HCT116 (cell line): ENCODE measurements at places on chromosomes 12 and 14. TPM values are rescaled to one million over a fixed set of nuclear protein-coding genes. Genes with fewer than 3 reads are reported as not detected.

DNA sequence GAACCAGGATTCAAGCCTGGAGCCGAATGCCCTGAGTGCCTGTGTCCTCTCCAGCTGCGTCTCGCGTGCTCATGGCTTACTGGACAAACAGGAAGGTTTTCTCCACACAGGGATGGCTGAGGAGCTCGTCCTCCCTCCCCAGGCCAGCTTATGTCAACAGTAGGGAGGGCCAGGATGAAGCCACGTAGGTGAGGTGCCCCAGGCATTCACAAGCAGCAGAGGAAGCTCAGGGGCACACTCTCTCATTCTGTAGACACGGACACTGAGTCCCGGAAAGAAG, 49.3 kb downstream of the TRPV4 start:
- DNase-seq = no peak

GRCh38 chr14:64681796-64682710, 22.2 kb upstream of the PLEKHG3 start:
- DNase-seq = no peak

The WNT5B gene
- 0.52 TPM for total RNA-seq

DNA sequence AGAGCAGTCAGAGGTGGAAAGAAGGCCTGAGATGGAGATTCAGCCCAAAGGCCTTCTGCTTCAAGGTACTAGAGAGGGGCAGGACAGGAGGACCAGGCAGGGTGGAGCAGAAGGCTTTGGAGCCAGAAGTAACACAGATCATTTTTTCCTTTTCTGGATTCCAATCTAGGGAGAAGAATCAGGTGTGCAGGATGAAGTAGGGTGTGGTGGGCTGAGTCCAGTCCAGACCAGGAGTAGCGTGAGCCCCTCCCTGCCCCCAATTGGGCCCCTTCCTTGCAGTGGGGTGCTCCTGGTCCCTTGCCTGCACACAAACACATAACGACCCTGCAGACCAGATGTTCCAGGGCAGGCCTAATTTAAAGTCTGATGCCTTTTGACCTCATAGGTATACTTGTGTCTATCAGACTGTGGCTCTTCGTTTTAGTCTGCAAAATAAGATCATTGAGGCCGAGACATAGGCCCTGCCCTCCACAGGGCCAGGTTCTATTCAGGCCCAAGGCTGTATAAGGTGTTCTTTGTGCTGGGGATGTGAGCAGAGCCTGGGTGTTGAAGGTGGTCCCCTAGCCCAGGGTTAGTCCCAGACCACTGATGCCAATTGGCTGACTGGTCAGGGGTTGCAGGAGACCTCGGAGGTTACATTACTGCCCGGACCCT, 1.0 kb upstream of the NYNRIN start:
- DNase-seq = no peak

DNA sequence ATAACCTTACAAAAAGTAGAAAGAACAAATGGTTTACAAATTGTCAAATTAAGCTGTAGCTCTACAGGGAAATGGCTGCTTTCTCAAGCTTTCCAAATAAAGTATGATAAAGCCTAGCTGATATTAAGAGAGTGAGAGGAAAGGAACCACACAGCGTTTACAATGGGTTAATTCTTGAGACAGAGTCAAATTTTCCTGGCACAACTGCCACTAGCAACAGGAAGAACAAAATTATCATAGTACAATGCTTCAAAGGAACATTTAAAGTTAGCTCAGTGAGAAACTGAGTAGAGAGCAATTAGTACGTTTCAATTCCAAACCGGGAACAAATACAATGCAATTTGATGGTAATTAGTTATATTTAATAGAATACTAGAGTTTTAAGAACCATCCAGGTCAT, 116.0 kb downstream of the PPP1R12A start:
- DNase-seq = no peak

- no peak for DNase-seq
These were observed 31.9 kb upstream of the FZD10 start for GRCh38 chr12:130130346-130130745.

DNA sequence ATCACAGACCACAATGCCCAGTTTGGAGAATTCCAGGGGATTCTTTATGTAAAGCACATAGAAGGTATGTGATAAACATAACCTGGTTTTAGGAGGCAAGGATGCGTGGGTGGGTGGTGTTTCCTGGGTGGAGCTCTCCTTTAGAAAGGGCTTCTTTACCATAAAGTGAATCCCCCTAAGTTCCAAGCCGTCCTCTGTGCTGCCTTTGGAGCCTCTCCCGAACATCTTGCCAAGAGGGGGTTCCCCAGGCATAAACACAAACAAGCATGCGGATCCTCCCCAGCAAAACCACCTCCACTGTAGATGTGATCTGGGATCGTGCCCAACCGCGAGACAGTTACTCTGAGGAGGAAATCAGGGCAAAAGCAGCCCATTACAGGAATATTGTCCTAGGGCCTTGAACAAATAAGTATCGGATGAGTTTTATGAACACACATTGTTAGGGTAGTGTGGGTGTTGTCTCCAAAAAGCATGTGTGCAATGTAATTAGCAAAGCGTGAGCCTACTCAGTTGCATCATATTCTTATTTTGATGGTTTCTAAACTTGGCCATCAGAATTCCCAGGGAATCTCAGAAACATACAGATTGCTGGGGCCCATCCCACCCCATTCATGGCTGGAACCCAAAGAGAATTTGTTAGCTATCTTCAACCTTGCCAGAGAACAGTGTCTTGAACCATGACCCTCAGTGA, 48.8 kb upstream of the CORO1C start:
- no peak for DNase-seq

- no peak for DNase-seq
These were observed 112.3 kb upstream of the C14orf180 start for GRCh38 chr14:104467236-104467635.

The CCDC196 gene
- total RNA-seq = not detected

DNA sequence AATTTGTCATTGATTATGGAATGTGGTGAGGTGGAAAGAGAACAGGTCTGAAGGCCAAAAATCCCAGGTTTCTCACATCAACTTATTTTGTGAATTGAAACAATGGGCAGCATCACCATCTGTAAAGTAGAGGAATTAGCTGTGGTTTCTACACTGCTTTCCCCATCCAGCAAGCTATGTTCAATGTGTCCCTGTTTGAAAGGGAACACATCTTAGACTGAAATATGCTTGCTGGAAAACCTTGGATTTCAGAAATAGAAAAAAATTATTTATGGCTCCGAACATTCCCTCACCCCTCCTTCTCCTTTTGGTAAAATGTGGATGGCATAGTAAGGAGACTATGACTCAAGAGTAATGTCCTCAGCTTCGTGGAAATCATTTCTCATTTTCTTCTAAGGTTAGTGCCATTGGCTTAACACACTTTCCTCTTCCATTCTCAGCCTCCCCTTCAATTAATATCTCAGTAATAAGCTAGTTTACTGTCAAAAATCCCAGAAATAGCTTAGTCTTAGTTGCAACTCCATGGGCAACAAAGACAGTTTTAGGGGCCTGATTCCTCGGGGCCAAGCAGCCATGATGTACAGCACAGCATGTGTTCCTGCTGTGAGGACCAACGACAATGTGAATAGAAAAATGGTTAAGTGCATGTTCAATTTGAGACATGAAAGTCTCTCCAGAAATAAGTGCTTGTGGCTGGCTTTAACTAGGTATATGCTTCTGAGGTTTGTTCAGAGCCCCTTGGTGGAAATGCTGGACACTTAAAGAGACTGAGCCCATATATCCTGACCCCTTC, 205.8 kb upstream of the SLC38A2 start:
- no peak for DNase-seq

The NEMP1 gene
- total RNA-seq = 35.2 TPM

DNA sequence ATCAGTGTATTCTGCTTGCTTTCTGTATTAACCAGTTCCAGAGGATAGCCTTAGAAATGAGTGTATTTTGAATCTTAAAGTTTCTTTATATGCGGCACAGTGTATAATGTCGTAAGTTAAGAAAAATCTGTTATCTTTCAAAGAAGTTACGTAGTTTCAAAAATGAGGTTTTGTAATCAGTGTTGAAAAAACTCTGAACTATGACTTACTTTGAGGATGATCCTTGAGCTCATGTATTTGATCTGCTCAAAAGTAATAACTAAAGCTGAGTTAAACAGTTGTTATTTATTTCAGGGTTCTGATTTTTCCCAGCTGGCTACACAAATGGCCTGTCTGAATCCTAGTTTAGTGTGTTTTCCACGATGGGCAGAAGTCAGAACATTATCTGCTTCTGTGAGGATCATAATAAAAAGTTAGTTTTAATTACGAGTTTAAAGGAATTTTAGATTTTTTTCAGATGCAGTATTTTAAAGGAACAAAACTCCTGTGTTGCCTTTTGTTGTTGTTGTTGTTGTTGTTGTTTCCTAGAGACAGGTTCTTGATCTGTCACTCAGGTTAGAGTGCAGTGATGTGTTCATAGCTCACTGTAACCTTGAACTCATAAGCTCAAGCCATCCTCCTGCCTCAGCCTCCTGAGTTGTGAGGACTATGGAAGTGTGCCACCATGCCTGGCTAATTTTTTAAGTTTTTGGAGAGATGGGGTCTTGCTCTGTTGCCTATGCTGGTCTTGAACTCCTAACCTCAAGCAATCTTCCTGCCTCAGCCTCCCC, 52.9 kb downstream of the GPATCH2L start:
- DNase-seq = no peak

- no peak for DNase-seq
These were observed at the start of gene GLIPR1 for GRCh38 chr12:75480469-75480949. Gene GLIPR1, plus strand, starts transcription at chr12:75480755. Its CDS starts 126 bp downstream, at chr12:75480881.

GRCh38 chr14:38291681-38292467, 36.0 kb upstream of the CLEC14A start:
- no peak for DNase-seq

DNA sequence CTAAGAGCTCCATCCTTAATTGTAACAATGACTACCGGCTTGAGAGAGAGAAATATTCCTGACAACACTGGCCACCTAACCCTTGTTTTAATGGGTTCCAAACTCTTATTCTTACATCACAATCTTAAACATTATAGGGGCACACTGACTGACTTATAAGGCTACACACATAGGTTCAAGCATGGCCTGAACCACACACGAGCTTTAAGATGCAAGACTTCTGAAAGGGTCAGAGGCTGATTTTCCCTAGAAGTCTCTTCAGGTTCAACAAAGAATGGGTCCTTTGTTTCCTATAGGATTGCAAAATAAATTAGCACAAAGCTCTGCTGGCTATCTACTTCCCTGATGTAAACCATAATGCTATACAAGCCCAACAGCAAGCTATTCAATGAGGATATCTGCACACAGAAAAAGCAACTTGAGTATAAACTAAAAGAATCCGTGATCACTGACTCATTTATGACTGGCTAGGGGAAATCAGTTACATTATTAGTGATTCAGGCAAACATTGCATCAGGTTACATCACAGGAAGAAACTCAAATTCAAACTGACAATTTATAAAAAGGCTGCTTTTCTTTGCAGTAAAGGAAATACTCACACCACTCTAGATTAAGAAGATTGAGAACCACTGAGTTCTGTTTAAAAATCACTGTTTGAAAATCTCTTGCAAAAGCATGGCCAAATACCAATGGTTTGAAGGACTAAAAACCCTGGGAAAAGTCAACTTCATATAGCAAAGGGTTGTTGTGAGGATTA, 8.5 kb downstream of the BTG1 start:
- peak; percentile 49 for DNase-seq

GRCh38 chr12:87836190-87836589, 193.0 kb downstream of the C12orf50 start:
- no peak for DNase-seq

The OTOGL gene
- not detected for total RNA-seq

The TMEM132C gene
- total RNA-seq = not detected

DNA sequence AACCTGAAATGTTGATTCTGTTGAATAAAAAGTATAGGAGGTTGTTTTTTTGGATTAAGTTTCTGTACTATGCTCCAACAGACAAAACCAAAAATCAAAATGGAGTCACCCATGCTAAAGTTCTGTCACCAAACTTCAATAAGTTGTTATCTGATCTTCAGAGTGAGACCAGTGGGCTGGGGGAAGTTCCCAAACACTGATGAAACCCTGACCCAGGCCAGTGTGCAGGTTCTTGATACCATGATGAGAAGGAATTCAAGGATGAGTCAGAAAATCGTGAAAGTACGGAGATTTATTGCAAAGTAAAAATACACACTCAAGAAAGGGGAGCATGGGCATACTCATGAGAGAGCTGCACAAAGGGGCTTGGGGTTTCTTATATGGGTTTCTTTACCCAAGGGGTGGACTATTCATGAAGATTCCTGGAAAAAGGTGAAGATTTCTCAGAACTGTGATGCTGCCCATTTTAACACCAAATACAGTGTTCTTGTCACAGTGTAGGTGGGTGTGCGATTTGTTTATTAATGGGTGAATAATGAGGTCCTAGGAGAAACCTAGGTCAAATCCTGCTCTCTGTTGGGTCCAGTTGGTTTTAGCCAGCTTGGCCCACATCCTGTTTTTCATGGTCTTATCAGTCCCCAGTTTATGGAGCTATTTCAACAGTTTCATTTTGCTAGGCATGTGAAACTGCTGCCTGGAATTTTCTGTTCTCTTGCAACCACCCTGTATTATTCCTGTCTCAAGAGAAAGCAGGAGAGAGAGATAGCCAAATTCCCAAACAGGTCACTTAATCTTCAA, 27.5 kb upstream of the DENND5B start:
- DNase-seq = no peak

DNA sequence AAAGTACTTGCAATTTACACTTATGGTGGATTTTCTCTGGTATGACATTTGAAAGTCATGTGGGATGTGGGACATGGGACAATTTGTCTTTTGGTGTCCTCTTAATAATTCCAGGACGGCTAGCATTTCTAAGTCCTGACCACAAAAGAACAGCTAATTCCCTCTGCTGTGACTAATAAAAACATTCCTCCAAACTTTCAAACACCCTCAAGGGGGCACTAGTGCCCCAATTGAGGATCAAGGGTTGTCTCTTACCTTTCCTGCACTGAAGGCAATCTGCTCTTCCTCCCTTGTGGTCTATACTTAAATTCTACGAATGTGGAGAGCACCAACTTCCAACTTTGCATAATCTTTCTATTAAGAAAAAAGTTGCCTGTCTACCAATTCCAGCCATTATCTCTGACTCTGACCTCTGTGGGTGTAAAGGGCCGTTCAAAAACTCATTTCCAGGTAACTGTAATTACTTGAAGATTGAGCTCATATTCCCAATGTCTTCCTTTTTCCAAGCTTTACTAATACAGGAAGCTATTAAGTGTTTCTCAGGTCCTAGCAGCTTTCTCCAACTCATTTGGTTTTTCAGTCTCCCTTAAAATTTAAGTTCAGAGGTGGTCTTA, 210.2 kb downstream of the PTPRO start:
- DNase-seq = peak; percentile 72

- DNase-seq = no peak
These were observed 30.3 kb downstream of the TESPA1 start for GRCh38 chr12:54954228-54954627.

The TMEM229B gene
- total RNA-seq = 0.71 TPM

The GCH1 gene
- 16.7 TPM for total RNA-seq

DNA sequence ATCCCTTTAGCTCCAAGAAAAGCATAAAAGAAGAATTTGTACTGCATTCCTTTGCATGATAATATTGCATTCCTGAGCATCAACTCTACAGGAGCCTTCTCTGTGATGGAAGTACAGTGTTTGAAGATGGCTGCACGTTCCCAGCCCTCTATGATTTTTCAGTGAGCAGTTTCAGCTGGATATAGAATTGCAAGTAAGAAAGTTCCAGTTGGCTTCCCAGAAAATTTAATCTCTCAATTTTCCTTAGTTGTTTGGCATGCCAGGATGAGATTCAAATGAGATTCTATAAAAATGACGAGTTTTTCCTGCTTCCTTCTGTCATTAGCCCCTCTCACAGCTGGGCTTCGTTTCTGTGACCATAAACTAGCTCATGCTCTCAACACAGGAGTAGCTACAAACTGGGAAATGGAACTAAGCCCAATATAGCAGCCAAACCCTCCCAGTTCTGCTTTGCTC, 109.9 kb downstream of the TTC8 start:
- DNase-seq = no peak

The SLC38A4 gene
- total RNA-seq = not detected
